ENCODE measurements at places on chromosomes 5 and 9.

GRCh38 chr9:109186857-109187520 is 19.9 kb upstream of the FRRS1L start:
- no peak overlapping the region for H3K27ac ChIP-seq
- H3K27me3 ChIP-seq: peaks cover 14% of the 10 kb centered on the region
- no peak for DNase-seq
- H3K36me3 ChIP-seq: no peaks in the 10 kb centered on the region

DNA sequence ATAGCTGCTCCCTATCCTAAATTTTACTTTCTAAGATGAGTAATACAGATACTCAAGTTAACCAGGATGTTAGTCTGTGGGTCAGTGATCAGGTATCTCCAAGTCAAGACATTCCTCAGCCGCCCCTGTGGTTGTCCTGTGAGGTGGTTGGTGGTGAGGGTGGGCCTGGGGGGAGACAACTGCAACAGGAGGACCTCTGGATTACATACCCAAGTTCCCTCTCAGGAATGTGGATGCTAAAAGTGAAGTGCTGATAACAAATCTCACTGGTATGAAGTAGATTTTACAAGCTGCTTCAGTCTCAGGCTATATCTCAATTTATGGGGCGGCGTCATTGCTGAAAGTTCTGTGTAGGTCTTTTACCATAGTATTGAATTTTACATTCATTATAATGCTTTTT is 38.3 kb downstream of the SLC1A3 start:
- no peak overlapping the region for H3K27ac ChIP-seq
- H3K4me3 ChIP-seq: no peak overlapping the region
- H3K4me1 ChIP-seq: no peaks in the 10 kb centered on the region
- peaks cover 14% of the 10 kb centered on the region for H3K27me3 ChIP-seq
- H3K36me3 ChIP-seq: no peaks in the 10 kb centered on the region

- no peak for DNase-seq
- no peak overlapping the region for H3K4me3 ChIP-seq
- peaks cover 23% of the 10 kb centered on the region for H3K27me3 ChIP-seq
- no peak overlapping the region for H3K27ac ChIP-seq
- peaks cover 32% of the 10 kb centered on the region for H3K4me1 ChIP-seq
These were observed 118.4 kb downstream of the ZNF608 start for GRCh38 chr5:124627815-124628595.

DNA sequence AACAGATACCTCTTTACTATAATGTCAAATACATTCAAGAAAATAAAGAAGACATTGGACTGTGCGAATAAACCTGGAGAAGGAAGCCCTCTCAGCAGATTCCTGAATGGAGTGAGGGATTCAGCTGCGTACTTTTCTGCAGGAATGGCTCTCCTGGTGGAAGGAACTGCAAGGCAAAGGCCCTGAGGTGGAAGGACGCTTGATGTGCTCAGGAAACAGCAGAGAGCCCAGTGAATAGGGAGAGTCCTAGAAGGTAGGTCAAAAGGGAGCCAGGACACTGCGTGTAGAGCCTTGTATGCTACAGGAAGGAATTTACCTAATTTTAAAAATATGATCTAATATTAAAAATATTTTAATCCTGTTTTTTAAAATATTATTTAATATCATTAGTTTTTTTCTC is 68.5 kb upstream of the TTC23L start:
- no peaks in the 10 kb centered on the region for H3K4me1 ChIP-seq
- peaks cover 8% of the 10 kb centered on the region for H3K27me3 ChIP-seq
- no peak for DNase-seq
- no peak overlapping the region for H3K27ac ChIP-seq
- H3K4me3 ChIP-seq: no peak overlapping the region

DNA sequence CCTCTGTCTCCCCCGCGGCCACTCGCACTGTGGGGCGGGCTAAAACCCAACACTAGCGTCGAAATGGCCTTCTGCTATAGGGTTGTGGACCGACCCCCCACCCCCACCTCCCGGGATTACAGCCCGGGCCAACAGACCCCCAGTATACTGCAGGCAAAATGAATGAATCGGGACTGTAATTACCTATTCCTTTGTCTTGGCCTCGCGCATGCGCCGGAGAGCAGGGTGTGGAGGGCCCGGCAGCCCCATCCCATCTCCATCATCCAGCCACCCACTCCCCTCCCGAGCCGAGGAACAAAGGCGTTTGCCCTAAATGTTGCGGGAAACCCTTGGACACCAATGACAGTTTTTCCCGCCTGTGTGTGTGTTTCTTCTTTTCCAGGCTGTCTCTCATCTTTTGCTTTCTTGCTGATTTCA is 1.6 kb downstream of the BASP1 start:
- peak overlapping the region; percentile 85 for H3K27ac ChIP-seq
- H3K4me3 ChIP-seq: peak overlapping the region; percentile 95
- H3K27me3 ChIP-seq: no peaks in the 10 kb centered on the region
- H3K4me1 ChIP-seq: peaks cover 75% of the 10 kb centered on the region
- no peaks in the 10 kb centered on the region for H3K36me3 ChIP-seq
- no peak for DNase-seq

- H3K27ac ChIP-seq: no peak overlapping the region
- H3K36me3 ChIP-seq: no peaks in the 10 kb centered on the region
- H3K4me3 ChIP-seq: no peak overlapping the region
- DNase-seq: no peak
- H3K27me3 ChIP-seq: no peaks in the 10 kb centered on the region
These were observed 111.5 kb downstream of the PSAT1 start for GRCh38 chr9:78408388-78408787.

GRCh38 chr5:164358531-164359259 is 853.3 kb downstream of the MAT2B start:
- no peaks in the 10 kb centered on the region for H3K27me3 ChIP-seq
- no peak overlapping the region for H3K27ac ChIP-seq
- DNase-seq: no peak
- H3K4me3 ChIP-seq: no peak overlapping the region
- H3K36me3 ChIP-seq: no peaks in the 10 kb centered on the region

DNA sequence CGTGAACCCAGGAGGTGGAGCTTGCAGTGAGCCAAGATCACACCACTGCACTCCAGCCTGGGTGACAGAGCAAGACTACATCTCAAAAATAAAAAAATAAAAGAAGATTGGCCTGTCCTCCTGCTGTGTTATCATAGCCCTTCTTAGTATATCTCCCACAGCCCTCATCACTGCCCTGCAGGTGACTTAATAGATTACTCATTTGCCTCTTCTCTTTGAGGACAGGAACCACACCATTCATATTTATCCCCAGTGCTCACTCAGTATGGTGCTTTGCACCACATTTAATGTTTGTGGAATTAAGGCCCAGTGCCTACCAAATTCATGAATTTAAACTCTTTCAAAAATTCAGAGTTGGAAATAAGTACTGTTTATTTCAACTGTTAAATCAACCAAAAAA is 10.3 kb downstream of the IDNK start:
- no peaks in the 10 kb centered on the region for H3K36me3 ChIP-seq
- no peak for DNase-seq
- no peak overlapping the region for H3K4me3 ChIP-seq

- H3K4me3 ChIP-seq: no peak overlapping the region
- H3K36me3 ChIP-seq: peaks cover 14% of the 10 kb centered on the region
- H3K27ac ChIP-seq: no peak overlapping the region
- H3K4me1 ChIP-seq: no peaks in the 10 kb centered on the region
These were observed 41.1 kb downstream of the FAM174A start for GRCh38 chr5:100576217-100576751.

DNA sequence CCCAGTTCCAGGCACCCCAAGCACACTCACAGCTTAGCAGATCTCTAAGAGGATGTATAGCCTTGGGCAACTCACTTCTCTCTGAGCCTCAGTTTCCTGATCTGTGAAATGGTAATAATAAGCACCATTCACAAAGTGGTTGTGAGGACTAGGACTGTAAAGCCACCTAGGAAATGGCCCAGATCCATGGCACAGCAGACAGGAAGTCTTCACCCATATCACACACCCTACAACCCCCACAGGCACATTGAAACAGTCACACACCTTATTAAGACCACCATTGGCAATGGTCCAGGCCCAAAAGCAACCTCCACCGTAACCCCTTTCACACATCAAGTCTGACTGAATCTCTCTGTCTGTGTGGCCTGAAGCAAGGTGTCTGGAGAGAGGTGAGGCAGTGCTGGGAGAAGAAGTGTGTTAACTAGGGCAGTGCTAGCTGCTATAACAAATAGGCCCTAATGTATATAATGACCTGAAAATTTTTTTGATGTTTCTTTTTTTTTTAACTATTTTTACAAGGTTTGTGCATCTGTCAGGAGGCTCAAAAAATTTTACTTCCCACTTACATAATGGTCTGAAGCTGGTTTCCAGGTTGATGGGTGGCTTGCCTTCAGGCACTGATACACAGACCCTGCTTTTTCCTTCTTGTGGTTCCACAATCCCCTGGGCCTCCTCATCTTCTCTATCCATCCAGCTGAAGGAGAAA is 2.4 kb upstream of the RGS14 start:
- no peaks in the 10 kb centered on the region for H3K27me3 ChIP-seq
- peaks cover 69% of the 10 kb centered on the region for H3K4me1 ChIP-seq
- H3K36me3 ChIP-seq: peaks cover 6% of the 10 kb centered on the region
- DNase-seq: no peak

DNA sequence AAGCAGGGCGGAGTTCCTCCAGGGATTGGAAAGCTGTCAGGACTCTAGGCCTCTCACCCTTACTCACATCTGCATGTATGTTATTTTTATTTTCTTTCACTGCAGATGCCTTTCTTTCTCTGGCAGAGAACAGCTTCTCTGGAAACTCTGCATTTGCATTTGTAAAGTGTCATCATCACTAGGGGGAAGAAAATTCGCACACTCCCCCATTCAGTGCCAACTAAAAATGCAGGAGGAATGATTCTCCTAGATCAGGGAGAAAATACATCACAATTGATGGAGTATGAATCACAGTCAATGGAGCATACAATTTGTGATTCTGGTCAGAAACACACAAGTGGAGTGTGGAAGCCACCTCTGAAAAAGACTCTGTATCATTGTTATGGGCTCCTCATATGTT is 351.4 kb upstream of the FTMT start:
- H3K36me3 ChIP-seq: no peaks in the 10 kb centered on the region
- H3K27me3 ChIP-seq: no peaks in the 10 kb centered on the region
- no peak overlapping the region for H3K27ac ChIP-seq
- H3K4me1 ChIP-seq: no peaks in the 10 kb centered on the region
- DNase-seq: no peak

GRCh38 chr5:2879701-2880100 is 128.2 kb upstream of the IRX2 start:
- no peak overlapping the region for H3K4me3 ChIP-seq
- no peaks in the 10 kb centered on the region for H3K36me3 ChIP-seq
- H3K27ac ChIP-seq: no peak overlapping the region

- no peaks in the 10 kb centered on the region for H3K36me3 ChIP-seq
- no peak for DNase-seq
- H3K4me3 ChIP-seq: no peak overlapping the region
- no peaks in the 10 kb centered on the region for H3K27me3 ChIP-seq
- no peaks in the 10 kb centered on the region for H3K4me1 ChIP-seq
These were observed 82.8 kb upstream of the TLE1 start for GRCh38 chr9:81772144-81772543.

DNA sequence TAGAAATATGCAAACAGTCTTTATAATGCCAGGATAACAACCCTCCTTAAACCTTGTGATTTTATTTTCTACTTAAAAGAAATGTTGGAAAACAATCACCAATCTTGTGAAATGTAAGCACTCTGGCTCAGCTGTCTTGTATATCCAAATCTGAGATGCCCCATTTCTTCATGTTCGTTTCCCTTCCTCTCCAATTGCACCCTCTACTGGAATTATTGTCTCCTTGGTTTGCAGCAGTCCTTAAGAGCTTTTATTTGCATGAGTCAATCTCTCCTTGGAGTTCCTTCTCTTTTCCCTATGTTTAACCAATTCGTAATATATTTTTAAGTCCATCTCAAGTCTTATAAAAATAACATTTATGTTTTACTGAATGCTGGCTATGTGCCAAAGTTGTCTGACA is 362.0 kb upstream of the CDH10 start:
- no peaks in the 10 kb centered on the region for H3K36me3 ChIP-seq
- no peaks in the 10 kb centered on the region for H3K27me3 ChIP-seq
- no peak for DNase-seq
- H3K27ac ChIP-seq: no peak overlapping the region
- no peak overlapping the region for H3K4me3 ChIP-seq

DNA sequence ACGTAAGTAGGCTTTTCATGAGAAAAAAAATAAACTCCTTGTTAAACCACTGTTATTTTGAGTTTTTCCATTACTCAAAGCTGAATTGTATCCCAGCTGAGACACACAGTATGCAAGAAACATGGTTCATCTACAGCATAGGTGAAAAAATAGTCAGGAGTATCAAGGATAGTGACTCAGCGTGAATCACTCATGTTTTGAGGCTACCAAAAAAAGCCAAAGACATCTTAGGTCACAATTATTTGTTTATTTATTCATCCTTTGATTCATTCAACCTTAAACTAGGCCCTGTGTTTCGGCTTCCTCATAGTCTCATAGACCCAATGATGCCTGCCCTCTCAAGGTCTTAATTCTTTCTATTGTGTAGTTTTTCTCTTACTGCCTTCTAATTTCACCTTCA is 32.9 kb upstream of the STX17 start:
- H3K27ac ChIP-seq: no peak overlapping the region
- no peak overlapping the region for H3K4me3 ChIP-seq
- no peaks in the 10 kb centered on the region for H3K4me1 ChIP-seq
- DNase-seq: no peak

GRCh38 chr5:153491038-153491744 is 721 bp downstream of the GRIA1 start:
- no peaks in the 10 kb centered on the region for H3K4me1 ChIP-seq
- no peak overlapping the region for H3K4me3 ChIP-seq
- no peak for DNase-seq
- H3K27ac ChIP-seq: peak overlapping the region; percentile 79

Data from naive B cell (primary cell).